ENCODE measurements at places on chromosomes 16 and 17.

- no peak for DNase-seq
Observed at GRCh38 chr17:73594598-73594997, 49.6 kb downstream of the SDK2 start.

DNA sequence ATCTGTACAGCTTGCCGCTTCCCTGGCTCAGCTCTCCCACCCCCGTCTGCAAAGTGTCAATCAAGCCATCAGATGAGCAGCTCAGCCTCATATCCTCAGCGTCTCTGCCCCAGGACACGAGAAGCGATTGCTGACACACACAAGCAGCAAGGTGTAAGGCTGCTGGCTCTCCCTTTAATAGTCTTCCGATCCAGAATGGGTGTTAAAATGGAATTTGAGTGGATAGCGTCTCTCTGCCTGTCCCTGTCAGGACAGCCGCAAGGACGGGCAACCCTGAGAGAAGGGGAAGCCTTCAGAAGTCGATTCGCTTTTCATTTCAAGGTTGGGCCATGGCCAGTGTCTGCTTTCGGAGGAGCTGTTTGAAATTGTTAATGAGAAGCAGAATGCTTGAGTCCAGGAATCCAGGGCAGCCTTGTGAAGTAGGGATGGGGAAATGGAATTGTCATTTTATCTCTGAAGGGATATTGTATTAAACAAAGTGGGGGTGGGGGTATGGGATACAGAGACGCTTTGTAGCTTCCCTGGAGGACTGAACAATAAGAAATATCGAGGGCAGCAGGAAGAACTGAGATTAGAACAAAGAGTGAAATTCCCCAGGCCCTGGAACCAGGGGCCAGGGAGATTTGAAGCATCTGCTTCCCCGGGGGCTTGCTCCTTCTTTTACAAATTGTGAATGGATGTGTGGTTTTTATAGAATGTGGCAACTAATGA, 4.7 kb upstream of the PIPOX start:
- DNase-seq, result no peak

GRCh38 chr17:34156401-34156740, 98.7 kb upstream of the CCL2 start:
- no peak for DNase-seq

- DNase-seq, result no peak
Observed at GRCh38 chr17:888998-889441, 90.6 kb downstream of the NXN start.

DNA sequence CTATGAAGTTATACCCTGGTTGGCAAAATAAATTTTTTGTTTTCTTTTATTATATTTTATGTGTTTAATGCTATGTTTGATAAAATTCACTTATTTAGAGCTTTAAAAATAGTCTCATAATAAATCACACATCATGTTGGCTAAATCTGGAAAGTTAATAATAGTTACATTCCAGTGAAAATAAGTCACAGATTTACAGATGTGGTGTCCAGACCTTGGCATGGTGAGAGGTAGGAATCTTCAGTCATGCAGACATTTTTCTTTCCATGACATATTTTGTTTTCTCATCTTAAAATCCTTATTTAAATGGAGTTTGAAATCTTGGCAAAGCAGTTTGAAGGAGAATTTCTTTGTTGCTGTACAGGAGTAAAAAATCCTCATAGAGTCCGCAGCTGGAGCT, 48.1 kb upstream of the GOSR1 start:
- DNase-seq, result no peak

DNA sequence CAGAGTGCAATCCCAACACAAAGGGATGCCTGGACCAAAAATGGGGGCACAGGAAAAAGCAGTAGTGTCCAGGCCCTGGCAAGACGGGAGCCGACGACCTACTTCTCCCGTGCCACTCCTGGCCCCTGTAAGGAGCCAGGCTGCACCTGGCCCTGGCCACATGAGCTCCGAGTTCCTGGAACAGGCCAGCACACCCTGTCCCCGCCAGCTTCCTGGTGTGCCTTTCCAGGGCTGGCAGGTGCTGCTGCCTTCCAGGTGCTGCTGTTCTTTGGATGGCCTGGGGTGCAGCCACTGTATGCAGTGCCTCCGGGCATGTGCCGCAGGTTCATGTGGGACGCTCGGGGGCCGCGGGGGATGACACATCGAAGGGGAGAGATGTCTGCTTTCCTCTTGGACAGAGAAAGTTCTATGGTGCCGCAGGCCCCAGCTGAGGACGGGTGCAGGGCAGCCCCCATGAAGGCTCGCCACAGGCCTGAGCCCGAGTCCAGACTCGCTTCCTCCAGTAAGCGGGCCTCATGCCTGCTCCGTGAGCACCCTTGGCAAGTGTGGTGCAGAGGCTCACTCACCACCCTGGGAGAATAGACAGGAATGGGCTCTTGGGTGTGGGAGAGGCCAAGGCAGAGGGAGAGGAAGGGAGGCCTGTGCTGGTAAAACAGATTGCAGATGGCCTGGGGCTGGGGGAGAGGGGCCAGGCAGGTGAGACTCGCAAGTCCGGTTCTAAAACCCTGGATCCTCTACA, 54.7 kb upstream of the FASN start:
- no peak for DNase-seq

GRCh38 chr17:80878876-80879722, 112.5 kb upstream of the CHMP6 start:
- no peak for DNase-seq

Data from RKO (cell line).